ENCODE measurements at places on chromosomes 5 and 9.

- DNase-seq = no peak
These were observed 124.2 kb upstream of the IRX4 start for GRCh38 chr5:2006971-2007291.

- no peak for DNase-seq
These were observed 9.0 kb upstream of the RAD23B start for GRCh38 chr9:107274096-107274495.

- DNase-seq = no peak
These were observed 71.3 kb upstream of the OTULINL start for GRCh38 chr5:14510156-14510734.

- DNase-seq = no peak
These were observed 38.2 kb downstream of the MRPL36 start for GRCh38 chr5:1761453-1761755.

DNA sequence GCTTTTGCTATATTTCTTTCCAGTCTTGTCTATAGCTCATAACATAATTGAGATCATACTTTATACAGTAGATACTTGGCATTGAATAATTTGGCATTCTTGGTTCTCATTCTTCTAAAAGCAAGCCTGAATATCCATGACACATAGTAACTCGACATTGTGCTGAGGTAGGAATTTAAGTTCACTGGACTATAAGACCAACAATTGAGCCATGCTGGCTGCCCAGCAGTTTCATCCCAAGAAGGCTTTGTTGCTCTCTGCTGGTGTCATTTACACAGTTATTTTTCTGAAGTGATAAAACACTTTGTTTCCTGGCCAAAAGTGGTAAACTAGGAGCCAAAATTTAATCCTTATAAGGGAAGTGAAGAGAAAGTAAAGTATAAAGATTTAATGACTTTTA lies 192.0 kb downstream of the ADAMTSL1 start:
- no peak for DNase-seq

DNA sequence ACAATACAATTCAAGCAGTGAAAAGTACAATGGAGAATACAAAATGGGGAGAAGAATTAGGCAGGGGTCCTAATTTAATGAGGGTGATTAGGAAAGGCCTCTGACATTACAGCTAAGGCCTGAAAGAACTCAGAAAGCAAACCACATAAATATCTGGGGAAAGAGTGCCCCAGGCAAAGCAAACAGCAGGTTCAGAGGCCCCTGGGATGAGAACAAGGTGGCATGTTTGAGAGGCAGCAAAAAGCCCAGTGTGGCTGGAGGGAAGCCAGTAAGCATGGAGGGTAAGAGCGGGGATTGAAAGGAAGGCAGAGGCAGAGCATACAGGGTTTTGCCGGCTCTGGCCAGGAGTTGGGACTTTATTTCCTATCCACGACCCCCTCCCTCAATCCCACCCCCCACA lies 33.4 kb upstream of the VDAC1 start:
- no peak for DNase-seq

GRCh38 chr5:128257076-128257475 lies 173.5 kb downstream of the SLC12A2 start:
- DNase-seq = no peak

- no peak for DNase-seq
These were observed 584 bp upstream of the ARID3C start for GRCh38 chr9:34629491-34629808.

DNA sequence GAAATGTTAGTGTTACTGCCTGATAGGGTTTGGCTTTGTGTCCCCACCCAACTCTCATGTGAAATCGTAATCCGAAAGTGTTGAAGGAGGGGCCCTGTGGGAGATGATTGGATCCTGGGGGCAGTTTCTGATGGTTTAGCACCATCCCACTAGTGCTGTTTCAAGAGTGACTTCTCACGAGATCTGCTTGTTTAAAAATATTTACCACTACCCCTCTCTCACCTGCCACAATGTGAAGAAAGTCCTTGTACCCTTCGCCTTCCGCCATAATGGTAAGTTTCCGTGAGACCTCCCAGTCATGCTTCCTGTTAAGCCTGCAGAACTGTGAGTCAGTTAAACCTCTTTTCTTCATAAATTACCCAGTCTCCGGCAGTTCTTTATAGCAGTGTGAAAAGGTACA lies 2.6 kb upstream of the RFX3 start:
- DNase-seq = peak; percentile 33

GRCh38 chr5:86968301-86968753 lies 299.4 kb upstream of the RASA1 start:
- peak; percentile 5 for DNase-seq

- DNase-seq = no peak
These were observed 41.2 kb downstream of the ANKS6 start for GRCh38 chr9:98755006-98755618.

DNA sequence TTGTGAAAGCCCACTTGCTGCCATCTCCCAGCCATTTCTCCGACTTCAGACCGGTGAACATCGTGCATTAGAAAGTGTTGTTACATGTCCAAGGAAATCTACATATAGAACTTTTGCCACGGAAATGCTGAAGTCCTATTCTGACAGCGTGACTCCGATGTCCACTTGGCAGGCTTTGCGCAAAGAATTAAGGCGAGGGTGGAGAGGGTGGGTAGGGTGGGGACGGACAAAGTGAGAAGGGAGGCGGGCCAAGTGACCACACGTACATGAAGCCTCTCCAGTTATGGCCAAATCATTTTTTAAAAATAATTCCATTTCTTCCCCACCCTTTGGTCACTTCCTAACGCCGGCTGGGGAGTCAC lies 460 bp upstream of the ACO1 start:
- no peak for DNase-seq

DNA sequence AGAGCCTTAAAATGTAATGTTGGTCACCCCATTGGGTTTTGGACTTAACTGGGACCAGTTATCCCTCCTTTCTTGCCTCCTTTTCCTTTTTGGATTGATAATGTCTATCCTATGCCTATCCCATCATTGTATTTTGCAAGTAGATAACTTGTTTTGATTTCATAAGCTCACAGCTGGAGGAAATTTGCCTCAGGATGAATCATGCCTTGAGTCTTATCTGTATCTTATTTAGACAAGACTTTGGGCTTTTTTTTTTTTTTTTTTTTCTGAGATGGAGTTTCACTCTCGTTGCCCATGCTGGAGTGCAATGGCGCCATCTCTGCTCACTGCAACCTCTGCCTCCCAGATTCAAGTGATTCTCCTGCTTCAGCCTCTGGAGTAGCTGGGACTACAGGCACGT lies 443.3 kb downstream of the DNAH5 start:
- DNase-seq = no peak
